ENCODE measurements at places on chromosomes 16 and 17.

- no peak for DNase-seq
Observed at GRCh38 chr17:2883544-2884213, 87.4 kb downstream of the RAP1GAP2 start.

GRCh38 chr16:27676839-27677238 is 126.9 kb downstream of the KATNIP start:
- no peak for DNase-seq

DNA sequence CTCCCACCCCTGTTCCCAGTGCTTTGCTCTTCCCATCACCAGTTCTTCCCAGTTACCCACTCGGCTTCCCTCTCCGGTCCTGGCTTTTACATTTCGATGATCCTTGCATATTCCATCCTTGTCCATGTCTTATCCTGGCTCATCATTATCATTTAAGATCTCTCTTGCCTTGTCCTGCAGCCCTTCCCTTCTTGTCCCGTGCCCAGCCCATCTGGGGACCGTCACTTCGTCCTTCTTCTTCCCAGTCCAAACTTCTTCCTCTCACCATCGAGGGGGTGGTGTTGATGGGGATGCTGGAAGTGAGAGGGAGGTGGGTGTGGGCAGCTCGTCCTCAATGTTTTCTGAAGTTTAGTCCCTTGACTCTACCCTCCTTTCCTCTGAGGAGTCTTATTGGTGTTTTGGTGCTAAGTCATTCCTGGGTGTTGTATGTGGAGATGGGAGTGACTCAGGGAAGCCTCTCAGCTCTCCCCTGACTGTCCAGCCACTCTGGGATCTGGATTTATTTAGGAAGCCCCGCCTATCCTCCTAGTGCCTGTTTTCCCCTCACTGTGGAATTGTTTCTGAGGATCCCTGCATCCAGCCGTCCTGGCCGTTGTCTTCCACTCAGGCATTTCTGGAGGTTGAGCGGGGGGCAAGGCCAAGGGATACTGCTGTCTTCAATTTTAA is 975 bp downstream of the SNX29 start:
- DNase-seq: no peak

DNA sequence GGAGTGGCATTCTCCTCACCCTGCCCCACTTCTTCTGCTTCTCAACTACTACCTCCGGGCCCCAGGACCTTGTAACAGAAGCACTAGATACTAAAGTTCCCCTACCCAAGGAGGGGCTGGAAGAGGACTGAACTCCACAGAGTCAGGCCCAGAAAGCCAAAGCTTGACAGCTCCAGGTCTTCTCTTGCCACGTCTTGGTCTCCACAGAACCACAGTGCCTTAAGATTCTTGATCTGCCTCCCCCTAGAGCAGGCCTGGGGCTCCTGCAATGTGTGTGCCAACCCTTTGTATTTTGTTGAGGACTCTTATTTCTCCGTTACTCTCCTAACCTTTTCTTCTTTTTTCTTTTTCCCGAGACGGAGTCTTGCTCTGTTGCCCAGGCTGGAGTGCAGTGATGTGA is 4.0 kb downstream of the SLC16A13 start:
- DNase-seq: no peak

- DNase-seq: no peak
Observed at GRCh38 chr17:410543-411401, 58.2 kb upstream of the RPH3AL start.

DNA sequence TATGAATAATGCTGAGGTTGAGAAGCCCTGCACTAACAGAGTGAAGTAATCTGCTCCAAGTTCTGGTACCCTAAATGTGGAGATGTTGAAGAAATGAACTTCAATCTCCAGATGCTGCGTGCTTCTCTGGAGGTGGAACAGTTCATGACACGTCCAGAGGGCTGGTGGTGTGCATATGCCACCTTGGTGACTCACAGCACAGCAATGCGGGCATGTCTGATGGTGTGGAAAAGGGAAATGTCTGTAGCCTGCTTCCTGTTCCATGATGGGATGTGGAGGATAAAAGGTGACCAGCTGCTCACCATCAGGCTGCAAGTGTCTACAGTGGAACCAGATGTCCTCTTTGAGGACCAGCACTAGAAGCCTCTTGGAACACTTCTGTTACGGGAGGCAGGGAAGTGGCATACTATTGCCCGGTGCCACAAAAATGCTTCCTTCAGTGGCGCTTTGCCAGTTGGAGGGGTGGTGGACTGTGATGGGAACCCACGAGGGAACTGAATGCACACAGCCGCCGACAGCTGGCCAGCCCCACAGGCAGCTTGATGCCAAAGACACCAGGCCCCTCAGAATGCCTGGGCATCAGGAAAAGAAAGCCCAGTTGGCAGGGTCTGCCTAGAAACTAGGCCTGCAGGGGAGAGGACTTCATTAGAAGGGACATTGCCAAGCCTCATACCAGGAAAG is 19.9 kb downstream of the SNX11 start:
- no peak for DNase-seq

GRCh38 chr16:5215901-5216300 is 118.3 kb upstream of the EEF2KMT start:
- DNase-seq: no peak

DNA sequence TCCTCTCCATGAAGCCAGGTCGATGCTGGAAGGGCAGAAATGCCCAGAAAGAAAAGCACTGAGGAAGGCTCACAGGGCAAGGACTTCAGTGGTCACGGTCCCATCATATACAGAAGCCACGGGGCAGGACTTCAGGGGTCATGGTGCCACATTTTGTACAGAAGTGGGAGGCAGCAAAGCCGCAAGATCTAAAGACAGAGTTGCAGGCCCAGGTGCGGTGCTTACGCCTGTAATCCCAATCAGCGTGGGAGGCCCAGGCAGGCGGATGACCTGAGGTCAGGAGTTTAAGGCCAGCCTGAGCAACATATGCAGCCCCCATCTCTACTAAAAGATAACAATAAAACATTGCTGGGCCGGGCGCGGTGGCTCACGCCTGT is 96.0 kb downstream of the NXN start:
- DNase-seq: no peak

DNA sequence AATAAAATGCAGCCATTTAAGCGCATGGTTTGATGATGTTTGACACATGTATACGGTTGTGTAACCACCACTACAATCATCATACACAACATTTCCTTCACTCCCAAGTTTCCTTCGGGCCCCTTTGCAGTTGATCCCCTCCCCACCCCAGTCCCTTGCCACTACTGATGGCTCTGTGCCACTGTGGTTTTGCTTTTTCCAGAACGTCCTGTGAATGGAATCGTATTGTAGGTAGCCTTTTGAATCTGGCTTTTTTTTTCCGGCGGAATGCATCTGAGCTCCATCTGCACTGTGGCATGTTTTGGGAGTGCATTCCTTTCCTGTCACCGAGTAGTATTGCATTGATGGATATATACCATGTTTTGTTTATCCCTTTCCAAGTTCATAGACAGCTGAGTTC is 15.1 kb upstream of the MAP2K3 start:
- no peak for DNase-seq

DNA sequence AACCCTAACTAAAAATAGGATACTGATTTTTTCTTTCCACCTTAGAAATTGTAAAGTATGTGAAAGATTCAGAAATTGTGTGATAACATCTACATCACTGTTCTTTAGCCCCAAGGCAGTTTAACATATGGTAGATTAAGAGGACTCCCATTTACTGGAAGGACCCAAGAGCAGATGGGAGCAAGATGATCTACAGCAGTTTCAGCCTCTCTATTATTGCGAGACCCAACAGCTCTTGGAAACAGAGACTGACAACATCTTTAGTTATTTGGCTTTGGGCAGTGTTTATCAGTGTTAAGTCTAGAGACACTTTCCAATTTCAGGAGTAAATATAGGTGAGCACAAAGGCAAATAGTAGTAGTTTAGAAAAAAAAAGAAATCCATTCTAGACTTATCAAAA is 124.9 kb upstream of the CORO6 start:
- no peak for DNase-seq

- no peak for DNase-seq
Observed at GRCh38 chr17:7027335-7027734, 4.5 kb downstream of the BCL6B start.

DNA sequence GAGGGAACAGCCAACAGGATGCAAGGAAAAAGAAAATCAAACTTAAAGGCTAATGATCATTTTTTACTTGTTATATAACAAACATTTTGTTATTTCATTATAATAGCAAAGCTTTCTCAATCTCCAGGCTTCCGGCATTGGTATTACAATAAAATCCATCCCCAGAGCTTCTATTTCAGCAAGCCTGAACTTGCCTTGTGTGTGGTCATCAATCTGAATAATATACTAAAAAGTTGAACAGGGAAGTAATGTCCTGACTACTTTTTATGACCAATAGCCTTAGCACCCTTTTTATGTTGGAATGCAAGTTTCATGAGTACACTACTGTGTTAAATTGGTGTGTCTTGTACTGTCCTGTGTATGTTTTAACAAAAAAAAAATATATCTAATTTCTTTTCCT is 27.1 kb upstream of the VWA3A start:
- no peak for DNase-seq

DNA sequence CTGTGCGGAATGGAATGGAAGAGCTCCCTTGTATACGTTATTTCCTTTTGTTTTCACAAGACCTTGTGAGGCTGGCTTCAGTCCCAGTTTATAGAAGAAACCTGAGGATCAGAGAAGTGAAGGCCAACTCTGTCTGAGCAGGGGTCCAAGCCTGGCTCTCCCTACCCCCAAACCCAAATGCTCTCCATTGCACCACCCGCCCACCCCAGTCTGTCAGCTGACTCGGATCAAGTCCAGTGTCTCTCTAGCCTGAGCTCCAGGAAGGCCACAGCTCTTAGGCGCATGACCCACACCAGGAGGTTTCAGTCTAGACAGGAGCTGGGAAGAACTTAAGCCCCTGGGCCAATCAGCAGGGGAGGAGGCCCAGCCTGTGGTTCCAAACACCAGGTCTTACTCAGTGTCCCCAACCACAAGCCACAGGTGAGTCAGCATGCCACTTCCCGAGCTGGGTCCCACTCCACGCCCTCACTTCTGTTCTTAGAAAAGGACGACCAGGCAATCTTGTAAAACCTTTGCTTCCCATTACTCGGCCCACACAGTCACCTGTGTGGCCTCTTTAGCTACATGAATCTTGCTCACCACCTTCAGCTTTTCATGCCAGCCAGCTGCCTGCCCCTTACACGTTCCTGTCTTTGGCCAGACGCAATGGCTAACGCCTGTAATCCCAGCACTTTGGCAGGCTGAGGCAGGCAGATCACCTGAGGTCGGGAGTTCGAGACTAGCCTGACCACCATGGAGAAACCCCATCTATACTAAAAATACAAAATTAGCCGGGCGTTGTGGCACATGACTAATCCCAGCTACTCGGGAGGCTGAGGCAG is 27.8 kb downstream of the TK2 start:
- no peak for DNase-seq

DNA sequence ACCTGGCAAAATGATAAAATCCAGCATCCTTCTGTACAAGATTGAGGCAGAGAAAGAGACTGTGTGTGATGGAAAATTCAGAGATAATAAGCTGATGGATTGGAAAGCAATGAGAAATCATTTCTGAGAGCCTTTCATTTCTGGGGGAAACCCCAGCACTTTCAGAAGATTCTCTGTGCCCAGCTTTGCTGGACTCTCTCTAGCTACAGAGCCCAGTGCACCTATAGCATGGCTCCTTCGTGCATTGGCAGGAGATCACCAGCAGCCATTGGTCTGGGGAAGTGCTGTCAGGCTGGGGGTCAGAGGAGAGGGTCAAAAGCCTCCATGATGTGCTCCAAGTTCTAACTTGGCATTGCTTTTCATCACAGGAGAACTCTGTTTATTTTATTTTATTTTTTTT is 259.9 kb downstream of the SOX9 start:
- DNase-seq: no peak

GRCh38 chr17:73691321-73691766 is 47.1 kb upstream of the SDK2 start:
- no peak for DNase-seq

DNA sequence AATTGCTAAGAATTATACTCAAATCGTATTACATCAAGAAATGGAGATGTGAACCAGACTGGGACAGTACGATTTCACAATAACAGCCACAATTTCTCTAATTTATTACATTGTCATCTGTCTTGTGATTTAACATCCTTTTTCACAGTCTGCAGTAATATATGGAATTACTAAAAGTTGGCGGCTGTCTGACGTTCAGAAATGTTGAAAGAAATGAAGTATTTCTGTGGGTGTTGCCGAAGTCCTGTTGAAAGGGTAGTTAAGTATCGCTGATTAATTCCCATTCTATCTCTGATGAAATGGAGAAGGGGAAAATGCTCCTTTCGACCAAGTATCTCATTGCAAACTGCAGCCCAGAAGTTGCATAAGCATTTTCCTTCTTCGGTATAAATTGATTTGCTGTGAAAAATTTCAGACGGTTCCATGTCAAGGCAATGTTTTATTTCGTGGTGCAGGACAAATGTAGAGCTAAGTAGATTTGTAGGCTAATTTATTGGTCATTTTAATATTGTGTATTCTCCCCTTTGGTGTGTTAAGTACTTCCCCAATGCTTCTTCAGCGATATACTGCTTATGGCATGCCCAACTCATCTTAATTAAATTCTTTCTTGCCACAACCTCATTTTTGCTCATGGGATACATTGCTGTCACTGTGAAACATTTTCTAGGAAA is 775.2 kb upstream of the RBFOX1 start:
- no peak for DNase-seq

DNA sequence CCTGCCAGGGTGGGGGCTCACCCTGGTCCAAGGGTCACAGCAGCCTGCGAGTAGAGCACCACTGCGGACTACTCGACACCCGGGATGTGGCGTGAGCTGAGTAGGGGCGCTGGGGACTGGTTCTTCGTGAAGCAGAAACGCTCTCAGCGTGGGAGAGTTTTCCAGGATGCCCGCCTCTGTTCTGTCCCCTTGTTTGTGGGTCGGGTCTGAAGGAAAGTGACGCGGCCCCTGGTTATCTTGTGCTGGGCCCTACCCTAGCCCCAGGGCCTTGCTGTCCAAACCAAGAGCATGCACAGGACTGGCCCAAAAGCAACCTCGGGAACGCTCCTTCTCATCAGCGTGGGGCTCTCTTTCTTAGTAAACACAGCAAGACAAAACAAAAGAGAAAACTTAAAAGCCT is 303.3 kb downstream of the IRF8 start:
- DNase-seq: no peak

DNA sequence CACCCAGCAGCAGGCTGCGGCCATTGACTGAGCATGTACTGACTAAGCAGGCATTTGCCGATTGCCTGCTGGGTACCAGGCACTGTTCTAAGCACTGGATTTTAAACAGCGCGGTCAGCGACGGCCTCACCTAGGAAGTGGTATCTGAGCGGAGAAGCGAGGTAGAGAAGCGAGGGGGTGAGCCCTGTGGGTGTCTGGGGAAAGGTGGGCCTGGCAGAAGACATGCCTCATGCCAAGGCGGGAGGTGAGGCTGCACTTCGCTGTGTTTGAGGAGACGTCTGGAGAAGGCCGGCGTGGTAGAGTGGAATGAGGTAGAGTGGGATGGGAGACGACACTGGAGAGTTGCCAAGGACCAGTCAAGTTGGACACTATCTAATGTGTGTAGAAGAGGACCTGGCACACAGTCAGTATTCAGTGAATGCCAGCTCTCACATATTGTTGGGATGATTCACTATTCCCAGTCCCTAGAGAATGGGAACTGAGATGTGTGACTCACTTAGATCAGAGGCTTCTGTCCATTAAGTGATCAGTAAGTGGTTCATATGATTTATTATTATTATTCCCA is 14.4 kb downstream of the SYCE1L start:
- no peak for DNase-seq
